Immature natural killer cell (primary cell): ENCODE measurements at places on chromosomes 2 and 18.

GRCh38 chr2:148582679-148583511 lies 61.7 kb upstream of the EPC2 start:
- DNase-seq = no peak

GRCh38 chr18:58091099-58091611 lies 47.1 kb downstream of the NEDD4L start:
- no peak for DNase-seq

DNA sequence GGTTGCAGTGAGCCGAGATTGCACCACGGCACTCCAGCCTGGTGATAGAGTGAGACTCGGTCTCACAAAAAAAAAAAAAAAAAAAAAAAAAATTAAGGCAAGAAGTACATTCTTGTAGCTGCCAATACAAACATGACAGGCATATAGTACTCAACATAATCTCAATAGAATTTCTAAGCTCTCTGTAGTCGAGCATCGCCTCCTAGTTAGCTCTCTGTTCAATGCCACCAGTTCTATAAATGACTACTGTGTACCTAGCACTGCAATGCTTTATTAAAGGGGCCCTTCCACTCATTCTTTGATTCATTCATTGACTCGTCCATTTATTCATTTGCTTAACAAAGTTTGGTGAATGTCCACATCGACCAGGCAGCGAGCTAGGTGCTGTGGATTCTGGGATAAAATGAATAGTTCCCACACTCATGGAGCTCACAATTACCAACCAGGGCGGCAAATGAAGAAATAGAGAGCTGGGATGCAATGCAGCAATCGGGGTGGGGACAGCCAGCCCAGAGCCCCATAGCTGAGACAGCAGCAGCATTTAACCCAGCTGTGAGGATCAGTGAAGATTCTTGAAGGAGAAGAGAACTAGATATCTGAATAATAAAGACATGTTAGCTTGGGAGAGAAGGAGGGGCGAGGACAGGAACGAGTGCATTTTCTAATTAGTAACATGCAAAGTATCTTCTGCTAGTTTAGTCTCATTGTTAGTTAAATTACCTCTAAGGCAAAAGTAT lies 349.8 kb downstream of the LPIN1 start:
- no peak for DNase-seq

DNA sequence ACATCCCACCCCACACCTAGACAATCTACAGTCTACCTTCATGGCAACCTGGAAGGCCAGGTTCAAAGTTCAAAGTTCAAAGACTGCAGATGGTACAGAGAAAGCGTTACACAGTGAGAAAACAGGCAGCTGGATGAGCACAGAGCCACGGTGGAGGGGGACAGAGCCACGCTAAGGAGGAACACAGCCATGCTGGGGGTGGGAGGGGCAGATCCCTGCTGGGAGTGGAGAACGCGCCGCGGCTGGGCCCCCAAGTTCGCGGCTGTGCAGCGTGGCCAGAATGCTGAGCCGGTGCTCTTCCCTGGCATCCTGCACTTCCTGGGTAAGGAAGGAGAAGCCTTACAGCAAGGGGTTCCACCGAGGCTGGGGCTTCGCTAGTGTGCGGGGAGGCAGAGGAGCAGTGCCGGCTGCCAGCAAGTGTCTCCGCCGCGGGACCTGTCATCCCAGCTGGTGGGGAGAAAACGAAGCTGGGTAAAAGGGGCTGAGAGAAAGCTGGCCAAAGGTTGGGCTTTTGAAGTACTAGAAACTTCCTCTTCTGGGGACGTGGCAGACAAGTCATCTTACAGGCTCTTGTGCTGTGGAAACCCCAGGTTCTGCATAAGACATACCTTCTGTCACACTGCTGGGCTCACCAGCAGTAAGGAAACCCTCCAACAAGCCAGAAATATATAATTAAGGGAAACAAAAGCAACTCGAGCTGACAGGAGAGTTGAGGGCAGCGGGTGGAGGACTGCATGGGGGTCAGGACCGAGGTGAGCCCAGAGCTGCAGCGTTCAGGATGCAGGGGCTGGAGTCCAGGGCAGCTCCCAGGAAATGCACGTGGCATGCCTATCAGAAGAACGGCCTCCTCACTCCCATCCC lies 115.5 kb downstream of the HDAC4 start:
- DNase-seq = no peak

GRCh38 chr2:222318712-222319585 lies 20.2 kb upstream of the PAX3 start:
- no peak for DNase-seq

GRCh38 chr18:50790948-50791347 lies 28.9 kb downstream of the MRO start:
- DNase-seq = no peak

GRCh38 chr2:44692821-44693220 lies 248.7 kb upstream of the SIX3 start:
- no peak for DNase-seq
